ENCODE measurements at places on chromosomes 1 and 21. TPM values are rescaled to one million over a fixed set of nuclear protein-coding genes. Genes with fewer than 3 reads are reported as not detected.

- DNase-seq: no peak
Measured at GRCh38 chr21:44450402-44450801, 4.9 kb upstream of the LRRC3 start.

Gene OR6K3
- not detected for total RNA-seq

DNA sequence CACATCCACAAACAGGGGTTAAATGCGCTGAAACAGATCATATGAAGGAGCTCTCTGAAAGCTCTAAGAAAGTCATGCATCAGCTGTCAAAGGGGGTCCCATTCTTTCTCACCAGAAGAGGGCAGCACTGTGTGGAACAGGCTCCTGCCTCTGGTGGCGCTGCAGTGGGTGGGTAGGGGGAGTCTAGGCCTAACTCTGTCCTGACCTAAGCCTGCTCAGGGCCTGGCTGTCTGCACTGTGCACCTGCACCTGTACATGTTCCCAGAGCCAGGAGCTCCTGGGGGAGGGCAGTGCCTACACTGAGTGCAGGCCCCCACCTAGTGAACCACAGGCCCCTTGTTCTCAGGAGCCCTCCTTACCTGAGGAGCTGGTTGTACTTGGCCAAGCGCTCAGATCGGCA, 16.0 kb downstream of the ENO1 start:
- DNase-seq: no peak

DNA sequence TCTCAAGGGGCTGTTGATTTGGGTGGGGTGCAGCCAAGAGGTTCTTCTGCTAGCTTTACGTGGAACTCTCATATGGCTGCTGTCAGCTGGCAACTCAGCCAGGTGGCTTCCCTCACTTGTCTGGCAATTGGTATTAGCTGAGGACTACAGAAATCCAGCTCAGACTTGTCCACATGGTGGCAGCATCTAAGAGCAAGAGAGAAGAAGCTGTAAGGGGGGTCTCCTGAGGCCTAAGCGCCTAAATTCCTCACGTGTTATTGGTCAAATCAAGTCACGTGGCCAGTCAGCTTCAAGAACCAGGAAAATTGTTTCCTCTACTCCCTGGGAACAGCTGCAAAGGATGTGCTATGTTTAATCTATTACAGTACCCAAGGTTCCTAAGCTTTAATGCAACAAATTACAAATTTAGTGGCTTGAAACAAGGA, 4.2 kb upstream of the DYRK3 start:
- DNase-seq: peak; percentile 73

Gene ADORA1
- 0.94 TPM for total RNA-seq

Gene LAX1
- total RNA-seq: not detected

DNA sequence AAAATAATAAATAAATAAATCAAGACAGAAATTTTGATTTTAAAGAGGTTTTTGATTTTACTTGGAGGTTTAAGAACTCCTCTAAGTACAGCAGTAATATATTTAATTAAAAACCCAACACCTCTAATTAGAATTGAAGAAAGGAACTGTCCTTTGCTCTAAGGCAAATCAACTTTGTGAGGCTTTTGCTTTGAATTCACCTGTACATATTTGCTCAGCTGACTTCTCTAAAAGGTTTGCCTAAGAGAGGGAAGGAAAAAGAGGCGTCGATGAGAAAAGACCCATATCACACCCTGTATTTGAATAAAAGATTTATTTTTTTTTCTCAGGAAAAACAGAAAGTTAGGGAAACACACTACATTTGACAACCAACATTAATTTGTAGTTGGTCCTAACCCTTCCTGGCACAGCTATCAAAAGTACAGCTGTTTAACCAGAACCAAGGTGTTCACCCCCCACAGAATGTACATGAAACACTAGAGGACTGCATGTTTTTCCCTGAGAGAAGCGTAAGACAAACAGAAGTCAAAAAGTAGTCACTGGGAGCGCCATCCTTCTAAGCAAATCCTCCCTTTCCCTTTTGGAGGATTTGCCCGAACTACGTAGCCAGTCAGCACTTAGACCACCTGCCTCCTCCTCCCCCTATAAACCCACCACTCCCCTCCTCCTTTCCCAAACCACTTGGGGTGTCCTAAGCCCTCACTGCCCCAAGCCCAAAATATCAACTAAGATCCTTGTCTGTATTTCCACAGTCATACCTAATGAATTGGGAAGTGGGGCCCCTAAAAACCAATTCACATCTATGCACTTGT, 4.9 kb downstream of the MCL1 start:
- DNase-seq: no peak

DNA sequence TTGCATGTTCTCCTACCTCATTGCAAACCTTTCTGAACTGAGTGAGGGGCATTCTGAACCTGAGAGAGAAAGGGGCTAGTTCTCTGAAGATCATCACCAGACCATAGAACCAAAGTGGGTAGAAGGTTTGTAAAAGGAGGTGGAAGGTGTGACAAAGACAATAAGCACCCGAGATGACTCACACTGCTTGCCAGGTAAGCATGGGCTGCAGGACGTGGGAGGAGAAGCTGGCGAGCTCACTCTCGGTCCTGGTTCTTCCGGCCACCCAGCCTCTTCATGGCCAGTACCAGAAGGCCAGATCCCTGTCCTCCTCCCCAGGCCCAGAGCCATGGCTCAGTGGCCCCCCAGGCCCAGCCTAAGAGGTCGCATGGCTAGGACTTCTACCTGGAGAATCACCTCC, 128.3 kb downstream of the TMEM53 start:
- DNase-seq: no peak

Gene WNT2B
- total RNA-seq: 12.0 TPM

Gene DSCAM
- total RNA-seq: not detected

GRCh38 chr1:116020668-116021272, 44.5 kb downstream of the SLC22A15 start:
- peak; percentile 45 for DNase-seq

DNA sequence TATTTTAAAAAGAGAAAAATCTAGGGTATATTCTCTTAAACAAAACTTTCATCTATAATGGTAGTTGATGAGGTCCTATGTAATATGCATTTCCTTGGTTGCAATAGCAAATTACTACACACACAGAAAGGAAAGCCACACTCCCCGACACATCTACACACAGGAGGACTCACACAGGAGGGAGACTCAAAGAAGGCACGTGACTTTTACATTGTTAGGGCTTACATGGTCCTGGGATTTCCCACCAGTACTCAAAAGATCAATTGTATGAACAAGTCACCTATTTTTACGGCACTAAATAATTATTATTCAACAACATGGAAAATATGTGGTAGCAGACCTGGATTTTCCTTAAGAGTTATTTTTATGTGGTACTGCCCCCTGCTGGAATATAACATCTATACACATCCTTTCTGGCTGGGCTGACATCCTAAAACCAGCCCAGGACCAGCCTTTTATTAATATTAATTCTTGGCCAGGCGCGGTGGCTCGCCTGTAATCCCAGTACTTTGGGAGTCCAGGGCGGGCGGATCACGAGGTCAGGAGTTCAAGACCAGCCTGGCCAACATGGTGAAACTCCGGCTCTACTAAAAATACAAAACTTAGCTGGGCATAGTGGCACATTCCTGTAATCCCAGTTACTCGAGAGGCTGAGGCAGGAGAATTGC, 33.9 kb upstream of the LGALS8 start:
- DNase-seq: no peak

GRCh38 chr1:81126989-81127581, 673.6 kb upstream of the ADGRL2 start:
- no peak for DNase-seq

Gene WNT3A
- not detected for total RNA-seq

- DNase-seq: no peak
Measured at GRCh38 chr1:95145493-95145892, 28.3 kb downstream of the TLCD4 start.

Gene TENT5C
- 6.4 TPM for total RNA-seq
